Stimulated activated CD4-positive, alpha-beta T cell treated with anti-CD3 and anti-CD28 coated beads, Interleukin-4, amount 100 ng/mL, for 48 hours (primary cell): ENCODE measurements at places on chromosomes 16 and 17.

GRCh38 chr17:12429116-12429515 is 236.6 kb upstream of the MYOCD start:
- DNase-seq = no peak

- DNase-seq = no peak
Measured at GRCh38 chr16:85014311-85014710, 3.0 kb upstream of the ZDHHC7 start.

GRCh38 chr16:20956319-20956718 is 55.7 kb downstream of the LYRM1 start:
- DNase-seq = no peak

GRCh38 chr17:8696906-8697305 is 47.7 kb downstream of the CCDC42 start:
- DNase-seq = no peak

DNA sequence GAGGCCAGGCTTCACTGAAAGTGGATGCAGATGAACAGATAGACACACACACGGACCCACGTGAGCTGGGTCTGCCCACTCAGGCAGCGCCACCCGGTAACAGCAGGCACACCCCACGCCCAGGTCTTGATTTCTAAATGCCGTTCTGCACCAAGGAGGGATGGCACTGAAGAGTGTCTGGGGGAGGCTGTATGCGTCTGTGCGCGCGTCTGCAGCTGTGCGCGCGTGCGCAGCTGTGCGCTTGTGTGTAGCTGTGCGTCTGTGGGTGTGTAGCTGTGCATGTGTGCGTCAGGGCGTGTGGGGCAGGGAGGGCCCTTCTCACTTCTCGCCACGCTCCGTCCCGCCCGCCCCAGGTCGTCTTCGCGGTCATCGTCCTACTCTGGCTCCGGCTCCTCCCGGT is 15.5 kb upstream of the IL17C start:
- no peak for DNase-seq

DNA sequence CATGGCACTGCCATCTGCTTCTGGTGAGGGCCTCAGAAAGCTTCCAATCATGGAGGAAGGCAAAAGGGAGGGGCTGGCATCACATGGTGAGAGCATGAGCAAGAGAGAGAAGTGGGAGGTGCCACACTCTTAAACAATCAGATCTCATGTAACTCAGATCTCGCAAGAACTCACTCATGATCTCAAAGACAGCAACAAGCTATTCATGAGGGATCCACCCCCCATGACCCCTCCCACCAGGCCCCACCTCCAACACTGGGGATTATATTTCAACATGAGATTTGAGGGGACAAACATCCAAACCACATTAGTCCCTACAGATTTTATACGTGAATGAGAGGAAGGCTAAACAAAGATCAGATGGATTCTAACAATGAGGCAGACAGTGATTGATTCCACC is 8.9 kb upstream of the TMEM132E start:
- DNase-seq = no peak

DNA sequence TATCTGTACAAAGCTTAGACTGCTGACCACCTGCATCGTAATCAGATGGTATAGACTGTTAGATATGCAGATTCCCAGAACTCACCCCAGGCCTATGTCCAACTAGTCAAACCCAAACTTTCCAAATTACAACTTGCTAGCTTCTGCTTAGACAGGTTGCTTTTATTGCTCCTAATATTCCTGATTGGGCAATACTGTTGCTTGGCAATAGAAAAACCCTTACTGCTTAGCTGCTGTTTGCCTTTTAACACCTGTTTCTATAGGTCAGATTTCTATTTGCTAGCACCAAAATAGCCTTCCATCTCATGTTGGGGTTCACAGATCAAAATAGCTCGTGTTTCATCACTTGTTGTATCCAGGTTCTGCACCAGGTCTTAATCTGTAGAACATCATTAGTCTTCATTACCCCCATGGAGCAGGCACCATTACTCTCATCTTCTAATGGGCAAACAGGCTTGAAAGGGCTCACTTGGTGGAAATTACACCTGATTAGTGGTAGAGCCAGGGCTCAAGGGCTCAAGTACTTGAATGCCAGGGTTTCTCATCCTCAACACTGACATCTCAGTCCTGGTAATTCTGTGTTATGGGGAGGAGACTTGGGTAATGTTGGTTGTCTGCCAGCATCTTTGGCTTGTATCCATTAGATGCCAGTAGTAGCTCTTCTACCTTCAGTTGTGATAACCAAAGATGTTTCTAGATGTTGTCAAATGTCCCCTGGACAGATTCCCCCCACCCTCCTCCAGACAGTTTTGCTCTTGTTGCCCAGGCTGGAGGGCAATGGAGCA is 2.7 kb downstream of the ZP2 start:
- no peak for DNase-seq

GRCh38 chr17:77147357-77147801 is 6.6 kb downstream of the SEC14L1 start:
- no peak for DNase-seq

DNA sequence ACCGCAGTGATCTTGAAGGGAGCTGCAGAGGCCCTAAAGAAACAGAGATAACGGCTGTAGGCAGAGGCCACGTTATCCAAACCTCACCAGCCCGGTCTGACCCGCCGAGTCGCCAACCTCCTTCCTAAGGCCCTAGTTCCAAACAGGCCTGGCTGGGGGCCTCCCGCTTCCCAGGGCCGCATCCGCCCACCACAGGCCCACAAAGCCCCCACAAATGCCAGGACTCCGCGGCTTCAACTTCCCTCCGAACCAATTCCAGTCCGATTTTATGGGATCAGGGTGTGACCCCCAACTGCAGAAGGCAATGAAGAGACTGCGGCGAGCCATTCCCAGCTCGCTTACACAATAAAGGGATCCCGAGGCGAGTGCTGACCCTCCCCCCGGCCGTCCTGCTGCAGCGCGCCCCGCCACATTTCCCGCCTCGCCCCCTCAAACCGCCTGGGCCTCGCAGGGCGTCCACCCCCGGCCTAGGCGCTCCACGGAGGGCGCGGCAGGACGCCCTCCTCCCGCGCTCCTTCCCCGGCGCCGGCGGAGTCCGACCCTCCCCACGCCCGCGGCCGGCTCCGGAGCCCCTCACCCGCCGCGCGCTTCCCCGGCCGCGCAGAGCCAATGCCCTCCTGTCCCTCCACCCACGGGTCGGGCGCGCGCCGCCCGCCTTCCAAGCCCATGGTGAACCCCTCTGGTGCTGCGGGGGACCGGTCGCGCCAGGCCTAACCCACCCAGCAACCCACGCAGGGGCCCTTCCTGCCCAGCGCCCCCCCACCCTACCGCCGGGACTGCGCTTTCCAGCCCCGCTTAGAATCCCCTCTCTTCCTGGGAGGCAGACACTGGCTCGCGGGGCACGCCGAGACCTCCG is 926 bp downstream of the MYH10 start:
- no peak for DNase-seq

- DNase-seq = no peak
Measured at GRCh38 chr17:31574458-31574857, 183.0 kb downstream of the RAB11FIP4 start.

GRCh38 chr17:68344701-68345136 is 53.4 kb downstream of the ARSG start:
- no peak for DNase-seq
